Ureter (tissue), 1 donor: ENCODE measurements at places on chromosomes 12 and 14. TPM values are rescaled to one million over a fixed set of nuclear protein-coding genes. Genes with fewer than 3 reads are reported as not detected.

DNA sequence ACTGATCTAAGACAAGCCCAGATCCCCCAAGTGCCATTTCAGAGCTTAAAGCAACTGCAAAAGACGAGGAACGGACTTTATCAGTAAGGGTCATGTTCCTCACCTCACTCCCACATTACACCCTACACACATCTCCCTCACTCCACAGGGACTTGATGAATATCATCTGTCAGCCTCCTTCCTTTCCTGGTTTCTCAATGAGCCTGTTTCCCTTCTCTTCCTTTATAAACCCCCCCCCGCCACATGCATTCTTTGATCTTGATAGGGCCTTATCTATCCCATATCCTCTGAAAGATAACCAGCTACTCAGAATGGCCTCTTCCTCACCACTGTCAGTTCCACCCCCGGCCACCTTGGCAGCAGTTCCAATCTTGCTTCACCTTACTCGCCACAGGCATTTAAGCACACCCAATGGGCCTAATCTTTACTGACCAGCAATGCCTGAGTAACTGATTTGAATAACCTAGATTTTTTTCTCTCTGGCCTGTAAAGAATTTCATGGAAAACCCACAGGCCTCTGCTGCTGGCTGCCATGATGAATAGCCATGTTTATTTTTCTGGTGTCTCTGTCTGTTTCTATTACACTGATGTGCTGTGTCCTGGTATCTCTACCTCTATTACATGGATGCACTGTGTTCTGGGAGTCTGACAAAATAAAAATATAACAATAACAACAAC, 138.7 kb downstream of the PHLDA1 start:
- no peak for DNase-seq

Gene C12orf50
- 0.10 TPM for total RNA-seq

DNA sequence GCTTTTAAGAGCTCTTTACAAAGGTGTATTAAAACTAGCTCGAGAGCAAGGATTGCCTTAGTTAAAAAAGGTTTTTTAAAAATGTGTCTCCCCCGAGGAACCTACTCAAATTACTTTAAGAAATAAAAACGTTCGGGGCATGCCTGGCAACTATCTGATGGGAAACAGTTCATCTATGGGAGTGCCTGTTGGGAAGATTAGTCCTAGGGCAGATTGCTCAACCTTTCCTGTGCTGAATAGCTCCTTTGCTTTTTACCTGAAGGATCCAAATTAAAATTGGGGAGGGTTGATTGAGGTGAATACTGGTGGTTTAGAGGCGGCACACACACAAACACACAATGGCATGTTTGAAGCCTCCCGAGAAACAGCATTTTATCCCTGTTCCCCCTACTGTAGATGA, 541.4 kb upstream of the ATP2B1 start:
- no peak for DNase-seq

DNA sequence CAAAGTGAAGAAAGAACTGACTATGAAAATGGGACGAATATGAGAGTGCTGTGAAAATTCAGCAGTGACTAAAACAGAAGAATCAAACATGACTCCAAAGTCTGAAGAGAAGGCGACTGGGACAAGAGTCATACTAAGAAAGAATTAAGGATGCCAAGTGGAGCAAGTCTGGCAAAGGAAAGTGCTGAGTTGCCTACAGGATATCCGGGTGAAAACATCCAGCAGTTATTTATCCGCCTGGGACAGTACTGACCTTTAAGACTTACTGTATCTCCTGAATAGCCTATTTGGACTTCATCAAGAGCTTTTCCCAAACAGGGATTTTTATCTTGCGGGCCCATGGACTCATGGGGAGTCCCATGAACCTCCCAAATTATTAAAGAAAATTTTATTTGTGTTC, 41.1 kb downstream of the KICS2 start:
- DNase-seq: no peak

DNA sequence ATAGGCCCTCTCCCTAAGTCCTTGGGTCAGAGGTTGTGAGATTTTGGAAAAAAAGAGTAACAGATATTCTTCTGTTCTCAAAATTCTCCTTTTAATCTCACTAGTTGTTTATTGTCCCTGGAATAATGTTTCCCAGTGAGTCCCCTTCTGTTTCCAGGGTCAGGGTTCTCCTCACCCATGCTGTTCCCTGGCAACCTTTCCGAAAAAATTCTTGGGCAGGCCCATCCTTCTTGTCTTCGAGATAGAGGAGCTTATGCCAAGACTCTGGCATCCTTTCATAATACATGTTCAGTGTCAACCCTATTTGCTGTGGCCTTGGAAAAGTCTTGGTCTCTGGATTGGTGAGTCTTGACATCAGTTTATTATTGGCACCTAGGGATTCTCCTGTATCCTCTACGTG, 212.4 kb upstream of the FAR2 start:
- no peak for DNase-seq

Gene DDX23
- 71.7 TPM for total RNA-seq

- no peak for DNase-seq
These were observed 10.9 kb downstream of the HIF1A start for GRCh38 chr14:61706096-61706690.

DNA sequence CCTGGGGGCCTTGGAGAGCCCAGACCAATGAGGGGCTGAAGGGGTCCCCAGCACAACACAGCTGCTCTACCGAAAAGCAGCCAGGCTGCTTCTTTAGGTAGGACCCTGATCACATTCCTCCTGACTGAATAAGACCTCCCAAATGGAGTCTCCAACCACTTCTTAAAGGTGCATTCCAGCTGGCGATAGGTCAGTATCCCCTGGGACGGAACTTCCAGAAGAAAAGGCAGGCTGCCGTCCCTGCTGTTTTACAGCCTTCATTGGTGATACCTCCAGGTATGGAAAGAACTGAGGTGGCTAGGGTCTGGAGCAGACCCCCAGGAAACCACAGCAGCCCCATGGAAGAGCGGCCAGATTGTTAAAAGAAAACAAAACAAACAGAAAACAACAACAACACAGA, 340.6 kb downstream of the BTG1 start:
- DNase-seq: no peak

GRCh38 chr12:84159260-84159659, 753.3 kb downstream of the SLC6A15 start:
- no peak for DNase-seq

GRCh38 chr12:31033146-31033545, 40.5 kb upstream of the DDX11 start:
- no peak for DNase-seq

Gene TC2N
- 119 TPM for total RNA-seq
